Fibroblast of skin of left quadriceps (primary cell): ENCODE measurements at places on chromosomes 12 and 14.

DNA sequence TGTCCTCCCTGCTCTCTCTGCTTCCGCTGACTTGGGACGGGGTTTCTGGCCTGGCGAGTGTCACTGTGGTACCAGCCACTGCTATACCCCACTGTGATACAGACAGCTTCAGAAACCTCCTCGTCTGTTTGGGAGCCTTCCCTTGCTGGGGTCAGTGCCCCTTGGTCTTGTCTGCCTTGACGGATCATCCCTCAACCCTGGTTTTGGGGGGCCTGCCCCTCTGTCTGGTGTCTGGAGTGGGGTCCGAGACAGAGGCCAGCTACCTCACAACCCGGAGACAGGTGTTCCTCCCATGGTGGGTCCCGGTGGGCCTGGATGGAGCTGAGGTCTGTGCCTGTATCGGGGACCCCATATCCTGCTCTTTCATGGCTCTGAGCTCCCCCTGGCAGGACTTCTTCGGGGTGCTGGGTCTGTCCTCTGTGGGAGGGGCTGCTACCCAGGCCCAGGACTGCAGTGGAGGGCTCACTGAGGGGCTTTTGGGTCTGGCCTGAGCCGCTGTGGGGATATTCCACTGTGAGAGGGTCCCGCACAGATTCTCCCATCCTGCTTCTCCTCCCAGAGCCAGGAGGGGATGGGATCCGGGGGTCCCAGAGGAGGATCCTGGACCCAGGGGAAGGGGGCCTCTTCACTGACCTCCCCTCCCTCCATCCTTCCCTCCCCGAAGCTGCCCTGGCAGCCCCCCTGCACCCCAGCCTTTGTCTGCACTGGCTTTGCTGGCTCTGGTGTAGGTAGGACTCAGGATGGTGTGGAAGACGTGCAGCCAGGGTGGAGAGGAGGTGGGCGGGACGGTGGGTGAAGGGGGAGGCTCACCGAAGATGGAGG lies 365.5 kb downstream of the TMEM121 start:
- no peak for DNase-seq

DNA sequence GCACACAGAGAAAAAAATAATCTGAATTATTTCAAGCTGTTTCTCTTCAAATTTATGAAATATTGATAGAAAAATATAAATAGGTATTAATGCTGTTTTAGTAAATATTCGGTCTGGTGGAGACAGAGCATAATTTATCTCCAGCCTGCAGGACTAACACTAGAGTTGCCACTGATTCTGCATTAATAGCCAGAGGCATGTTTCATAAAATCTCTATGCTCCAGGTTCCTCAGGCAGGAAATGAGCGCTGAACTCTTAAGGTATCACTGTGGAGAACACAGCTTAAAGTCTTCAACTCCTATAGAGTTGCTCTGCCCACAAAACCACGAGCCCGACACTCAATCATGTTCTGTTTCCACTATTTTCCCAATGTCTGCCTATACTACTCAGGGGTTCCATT lies 470.0 kb upstream of the TMPO start:
- DNase-seq: no peak

DNA sequence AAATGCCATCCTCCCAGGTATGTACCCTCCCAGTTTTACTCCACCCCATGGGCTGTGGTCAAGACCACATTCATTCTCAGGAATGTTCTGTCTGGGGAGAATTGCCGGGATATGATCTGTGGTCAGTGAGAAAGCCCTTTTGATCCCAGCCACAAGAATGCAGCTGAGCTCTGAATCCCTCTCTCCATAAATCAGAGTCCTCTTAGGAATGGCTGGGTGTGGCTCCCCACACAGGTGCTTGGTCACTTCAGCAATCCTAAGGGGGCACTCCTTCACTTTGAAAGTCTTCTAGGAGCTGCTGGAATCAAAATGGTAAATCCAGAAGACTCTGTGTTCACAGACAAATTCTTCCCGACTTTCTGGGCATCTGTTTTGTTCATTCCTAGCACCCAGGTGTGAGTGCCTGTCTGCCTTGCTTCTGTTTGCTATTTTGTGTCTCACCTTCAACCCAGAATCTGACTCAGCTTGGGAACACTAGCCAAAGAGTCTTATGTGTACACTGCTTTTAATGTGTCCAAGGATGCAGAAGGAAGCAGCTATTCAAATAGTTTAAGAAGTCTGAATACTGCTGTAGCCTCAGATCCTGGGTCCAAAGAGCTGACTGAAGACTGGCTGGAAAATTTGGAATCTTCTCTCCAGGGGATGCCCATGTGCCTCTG lies 144.6 kb upstream of the CDKN3 start:
- peak; percentile 25 for DNase-seq

DNA sequence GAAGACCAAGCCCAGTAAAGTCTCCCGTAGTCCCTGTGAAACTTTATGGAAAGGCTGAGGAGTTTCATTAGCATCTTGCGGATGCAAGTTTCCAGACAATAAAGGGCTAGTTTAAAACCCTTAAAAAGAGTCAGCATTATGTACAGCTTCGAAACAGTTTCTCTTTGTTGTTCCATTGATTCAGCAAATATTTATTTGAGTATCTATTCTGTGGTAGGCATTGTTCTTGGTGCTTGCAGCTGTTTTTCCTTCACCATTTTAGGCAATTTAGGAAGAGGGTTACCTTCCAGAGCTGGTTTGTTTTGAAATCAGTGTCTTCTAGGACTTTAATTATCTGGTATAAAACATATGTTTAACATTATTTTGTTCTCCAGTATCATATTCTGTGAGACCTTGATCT lies 1.5 kb downstream of the SLIRP start:
- no peak for DNase-seq
